ENCODE measurements at places on chromosomes 13 and 19.

GRCh38 chr19:39671739-39672363 lies 16.1 kb downstream of the LGALS16 start:
- DNase-seq = no peak

DNA sequence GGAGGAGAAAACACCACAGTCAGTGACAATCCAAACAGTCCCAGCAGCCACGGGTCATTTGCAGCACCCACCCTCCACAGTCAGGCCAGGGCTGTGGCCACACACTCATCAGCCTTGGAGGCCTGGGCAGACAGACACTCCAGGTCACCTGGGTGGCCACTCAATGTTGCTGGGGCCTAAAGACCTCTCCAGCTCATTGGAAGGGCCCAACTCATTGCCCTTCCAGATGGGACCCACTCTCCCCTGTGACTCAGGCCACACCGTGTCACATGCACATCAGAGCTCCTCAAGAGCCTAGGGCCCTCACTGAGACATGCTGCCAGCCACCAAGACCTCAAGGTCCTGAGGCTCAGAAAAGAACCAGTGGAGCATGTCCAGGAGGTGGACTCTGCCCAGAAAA lies 22.4 kb downstream of the TUBA3C start:
- no peak for DNase-seq

DNA sequence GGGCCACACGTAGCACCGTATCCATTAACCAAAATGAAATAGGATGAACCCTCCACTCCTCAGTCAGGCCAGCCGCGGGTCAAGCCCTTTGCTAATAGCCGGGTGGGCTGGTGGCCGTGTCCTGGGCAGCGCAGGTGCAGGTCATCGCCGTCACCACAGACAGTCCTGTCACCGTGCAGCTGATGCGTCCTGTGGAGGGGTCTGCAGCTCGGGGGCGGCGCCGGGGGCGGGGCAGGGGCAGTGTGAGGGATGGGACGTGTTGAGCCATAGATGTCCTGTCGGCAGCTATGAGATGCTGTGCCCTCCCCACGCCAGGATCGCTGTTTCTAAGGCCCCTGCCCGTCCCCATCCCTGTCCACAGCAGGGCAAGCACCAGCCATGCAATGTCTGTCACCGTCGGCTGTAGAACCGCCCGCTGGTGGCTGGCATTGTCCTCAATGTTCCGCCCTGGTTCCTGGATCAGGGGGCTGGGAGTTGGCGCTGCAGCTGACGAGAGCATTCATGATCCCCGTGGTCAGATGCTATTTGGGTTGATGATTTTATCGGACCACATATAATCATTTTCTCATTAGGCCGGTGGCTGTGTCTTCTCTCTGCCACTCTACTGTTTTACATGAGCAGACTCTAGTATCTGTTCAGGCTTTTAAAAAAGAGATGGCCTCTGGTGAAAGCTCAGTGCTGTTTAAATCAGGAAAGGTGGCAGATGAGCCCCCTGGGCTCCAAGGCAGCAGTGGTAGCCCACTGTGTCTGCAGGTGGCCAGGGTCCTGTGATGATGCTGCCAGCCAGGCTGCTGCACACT lies 126.1 kb downstream of the KDM4B start:
- no peak for DNase-seq

DNA sequence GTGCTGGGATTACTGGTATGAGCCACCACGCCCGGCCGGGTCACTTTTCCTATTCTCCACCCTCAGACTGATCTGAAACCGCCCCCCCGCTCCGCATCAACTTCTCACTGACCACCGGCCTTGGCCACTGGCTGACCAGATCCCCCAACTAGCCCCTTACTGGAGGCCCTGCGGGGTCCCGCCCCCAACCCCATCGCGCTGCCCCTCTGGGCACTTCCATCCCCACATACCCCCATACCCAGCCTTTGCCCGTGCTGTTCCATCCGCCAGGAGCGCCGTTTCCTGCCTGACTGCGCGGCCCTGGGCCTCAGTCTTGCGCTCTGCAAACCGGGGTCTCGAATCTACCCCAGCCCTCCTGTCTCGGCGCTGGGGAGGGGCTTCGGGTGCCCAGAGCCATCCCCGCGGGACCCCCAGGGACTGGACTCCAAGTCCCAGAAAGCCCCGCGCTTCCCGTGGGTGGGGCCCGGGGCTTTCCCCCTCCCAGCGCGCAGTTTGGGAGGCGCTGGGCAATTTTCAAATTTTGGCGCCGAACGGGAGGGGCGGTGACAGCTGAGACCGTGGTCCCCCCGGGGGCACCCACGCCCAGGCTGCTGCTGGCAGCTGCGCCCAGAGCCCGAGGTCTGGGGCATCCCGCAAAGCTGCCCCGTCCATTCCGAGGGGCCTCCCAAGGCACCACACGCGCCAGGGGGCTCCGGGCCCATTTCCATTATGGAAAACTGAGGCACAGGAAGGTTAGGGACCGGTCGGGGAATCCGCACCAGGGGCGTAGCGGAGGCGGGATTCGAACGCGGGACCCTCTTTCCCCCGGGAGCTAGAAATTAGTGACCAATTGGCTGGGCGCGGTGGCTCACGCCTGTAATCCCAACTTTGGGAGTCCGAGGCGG lies 5.2 kb upstream of the LMNB2 start:
- peak; percentile 68 for DNase-seq

- DNase-seq = no peak
Observed at GRCh38 chr13:44932850-44933251, 56.4 kb downstream of the NUFIP1 start.

DNA sequence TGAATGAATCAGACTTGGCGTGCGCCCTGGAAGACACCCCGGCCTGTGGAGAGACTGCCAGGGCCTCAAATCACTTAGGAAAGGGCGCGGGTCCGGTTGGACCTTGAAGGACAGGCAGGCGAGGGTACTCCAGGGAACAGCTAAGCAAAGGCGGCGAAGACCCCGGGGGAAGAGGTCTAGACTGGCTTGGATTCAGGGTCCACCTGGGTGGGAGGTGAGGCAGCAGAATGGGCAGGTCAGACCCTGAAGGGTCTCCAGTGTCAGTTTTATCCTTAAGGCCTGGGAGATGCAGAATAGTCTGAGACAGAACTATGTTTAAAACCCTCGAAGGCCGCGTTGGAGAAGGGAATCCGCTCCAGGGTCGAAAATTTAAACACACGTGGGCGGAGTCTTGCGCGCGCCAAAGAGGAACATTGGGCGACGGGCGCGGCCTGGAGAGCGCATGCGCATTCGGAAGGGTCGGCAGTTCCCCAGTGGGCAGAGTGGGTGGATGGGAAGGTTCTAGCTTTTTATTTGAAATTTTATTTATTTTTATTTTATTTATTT lies 567 bp upstream of the SMG9 start:
- DNase-seq = peak; percentile 87

GRCh38 chr19:11175920-11176319 lies 20.3 kb upstream of the SPC24 start:
- no peak for DNase-seq

DNA sequence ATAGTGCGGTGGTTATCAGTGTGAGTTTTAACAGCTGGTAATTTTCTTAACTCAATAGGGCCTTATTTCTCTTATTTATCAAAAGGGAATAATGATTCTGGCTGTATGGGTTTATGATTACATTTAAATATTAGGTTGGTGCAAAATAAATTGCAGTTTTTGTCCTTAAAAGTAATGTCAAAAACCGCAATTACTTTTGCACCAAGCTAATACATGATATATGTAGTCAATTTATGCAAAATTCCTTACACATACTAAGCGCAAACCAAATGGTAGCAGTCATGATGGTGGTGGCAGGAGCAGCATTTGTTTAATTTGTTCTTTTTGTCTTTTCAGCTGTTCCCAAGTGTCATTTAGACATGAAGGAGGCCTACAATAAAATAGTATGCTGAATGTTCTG lies 1777.1 kb downstream of the OLFM4 start:
- no peak for DNase-seq

GRCh38 chr13:38395497-38395788 lies 45.8 kb downstream of the UFM1 start:
- no peak for DNase-seq

DNA sequence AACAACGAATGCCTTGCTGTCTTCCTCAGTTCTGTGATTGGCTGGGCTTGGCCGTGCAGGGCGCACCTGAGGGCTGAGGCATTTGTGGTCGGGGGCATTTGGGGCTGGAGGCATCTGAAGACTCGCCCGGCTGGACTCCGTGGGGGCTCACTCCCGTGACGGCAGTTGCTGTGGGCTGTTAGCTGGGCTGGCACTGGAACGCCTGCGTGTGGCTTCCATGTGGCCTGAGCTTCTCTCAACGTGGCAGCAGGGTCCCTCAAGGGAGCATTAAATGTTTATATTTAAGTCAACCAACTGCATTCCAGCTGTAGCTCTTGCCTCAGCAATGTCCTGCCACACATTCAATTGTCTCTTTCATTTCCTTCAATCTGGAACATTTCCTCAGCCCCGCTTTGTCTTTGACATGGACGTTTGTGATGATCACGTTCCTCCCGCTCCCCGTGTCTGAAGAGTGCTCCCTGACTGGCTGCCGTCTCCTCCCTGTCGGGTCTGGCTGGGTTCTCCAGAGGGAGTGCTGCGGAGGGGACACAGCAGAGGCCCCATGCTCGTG lies 21.0 kb downstream of the CCDC8 start:
- DNase-seq = no peak

DNA sequence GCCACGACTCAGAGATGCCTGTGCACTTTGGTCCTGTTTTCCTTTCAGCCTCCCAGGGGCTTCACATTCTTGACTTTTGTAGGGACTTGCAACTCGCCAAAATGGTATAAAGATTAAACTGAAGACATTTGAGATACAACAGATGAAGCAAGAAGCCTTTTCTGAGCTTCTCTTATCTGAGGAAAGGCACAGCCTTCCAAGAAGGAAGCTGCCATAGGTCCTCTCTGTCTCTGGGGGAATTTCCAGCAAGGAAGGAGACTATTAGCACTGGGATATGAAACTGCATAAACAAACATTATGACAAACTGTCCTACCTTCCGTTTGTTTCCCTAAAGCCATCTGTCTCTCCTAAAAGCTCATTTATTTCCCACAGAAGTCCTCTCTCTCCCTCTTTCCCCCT lies 39.3 kb downstream of the TGDS start:
- no peak for DNase-seq

- no peak for DNase-seq
Observed at GRCh38 chr19:6292006-6292405, 12.2 kb upstream of the MLLT1 start.

DNA sequence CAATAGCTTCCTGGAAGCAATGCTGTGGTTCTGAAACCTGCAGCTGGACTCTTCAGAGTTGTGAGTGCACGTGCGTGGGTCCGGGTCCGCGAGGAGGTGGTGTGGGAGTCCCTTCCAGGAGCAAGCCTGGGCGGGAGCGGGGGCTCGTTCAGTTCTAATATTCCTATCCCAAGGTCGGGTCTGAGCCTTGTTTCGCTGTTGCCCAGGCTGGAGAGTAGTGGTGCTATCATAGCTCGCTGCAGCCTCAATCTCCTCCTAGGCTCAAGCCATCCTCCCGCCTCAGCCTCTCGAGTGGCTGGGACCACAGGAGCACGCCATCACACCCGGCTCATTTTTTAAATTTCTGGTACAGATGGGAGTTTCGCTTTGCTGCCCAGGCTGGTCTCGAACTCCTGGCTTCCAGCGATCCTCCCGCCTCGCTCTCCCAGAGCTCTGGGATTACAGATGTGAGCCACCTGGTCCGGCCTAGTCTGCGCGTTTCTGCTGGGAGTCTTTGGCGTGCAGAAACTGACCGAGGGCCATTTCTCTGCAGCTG lies 625 bp downstream of the ZFP82 start:
- no peak for DNase-seq

DNA sequence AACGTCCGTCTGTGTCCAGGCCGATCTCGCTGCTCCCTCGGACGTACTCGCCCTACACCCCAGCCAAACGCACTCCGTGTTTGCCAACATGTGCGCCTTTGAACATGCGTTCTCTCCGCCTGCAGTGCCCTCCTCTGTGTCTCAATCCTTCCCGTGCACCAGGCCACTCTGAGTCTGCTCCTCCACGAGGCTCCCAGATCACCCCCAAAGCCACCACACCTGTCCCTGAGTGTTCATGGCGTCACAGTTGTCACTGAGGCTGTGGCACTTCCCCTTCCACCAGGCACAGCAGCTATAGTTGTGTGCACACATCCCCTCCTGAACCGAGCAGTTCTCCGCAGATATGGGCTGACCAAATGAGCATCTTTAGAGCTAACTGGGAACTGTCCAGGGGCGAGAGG lies 35.6 kb downstream of the RASA3 start:
- DNase-seq = no peak

DNA sequence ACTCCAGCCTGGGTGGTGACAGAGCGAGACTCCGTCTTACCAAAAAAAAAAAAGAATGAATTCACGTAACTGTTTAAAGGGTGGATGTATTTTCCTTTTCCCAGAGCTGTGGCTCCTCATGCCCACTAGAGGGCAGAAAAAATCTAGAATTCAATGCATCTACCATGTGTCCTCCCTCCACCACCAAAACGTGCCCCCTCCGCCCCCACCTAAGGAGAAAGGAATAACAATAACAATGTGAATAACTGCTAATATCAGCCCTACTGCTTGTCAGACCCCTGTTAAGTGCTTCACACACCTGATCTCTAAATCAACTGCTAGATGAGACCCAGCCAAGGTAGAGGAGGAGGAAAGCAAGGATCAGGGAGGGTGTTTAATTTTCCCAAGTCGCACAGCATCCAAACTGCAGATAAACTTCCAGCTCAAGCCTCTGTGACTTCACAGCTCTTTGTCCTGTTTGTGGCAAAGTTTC lies 20.2 kb upstream of the PNMA8B start:
- DNase-seq = no peak

GRCh38 chr19:48859711-48860572 lies 8.5 kb downstream of the PLEKHA4 start:
- DNase-seq = peak; percentile 80

DNA sequence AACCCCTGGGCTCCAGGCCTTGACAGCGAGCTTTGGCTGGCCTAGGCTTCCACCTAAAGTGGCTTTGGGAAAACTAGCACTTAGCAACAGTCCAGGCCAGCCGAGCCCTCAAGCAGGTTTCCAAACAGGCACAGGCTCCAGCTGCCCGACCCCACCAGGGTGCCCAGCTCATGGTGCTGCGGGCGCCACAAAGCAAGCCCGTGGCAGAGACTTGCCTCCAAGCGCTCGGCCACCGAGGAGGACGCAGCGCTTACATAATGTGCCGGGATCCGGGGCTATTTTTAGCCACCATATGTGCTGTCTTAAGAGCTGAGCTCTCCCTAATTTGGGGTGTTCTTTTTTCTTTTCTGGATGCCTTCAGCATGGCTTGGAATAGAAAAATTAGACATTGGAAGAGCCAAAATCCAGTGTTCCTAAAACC lies 56.1 kb upstream of the F7 start:
- no peak for DNase-seq

GRCh38 chr13:31878495-31878894 lies 139.2 kb downstream of the RXFP2 start:
- no peak for DNase-seq

All from liver (tissue), 10 donors.